ENCODE measurements at places on chromosomes 3 and 15. TPM values are rescaled to one million over a fixed set of nuclear protein-coding genes. Genes with fewer than 3 reads are reported as not detected.

The SAMMSON gene
- total RNA-seq, result not detected

The GABRR3 gene
- total RNA-seq, result not detected

The TTLL13 gene
- total RNA-seq, result 0.10 TPM

The IL20RB gene
- 0.35 TPM for total RNA-seq

The KLHL6 gene
- total RNA-seq, result not detected

The CHDH gene
- total RNA-seq, result 4.9 TPM

The GOLGA8S gene
- 0.10 TPM for total RNA-seq

The ASB14 gene
- not detected for total RNA-seq

DNA sequence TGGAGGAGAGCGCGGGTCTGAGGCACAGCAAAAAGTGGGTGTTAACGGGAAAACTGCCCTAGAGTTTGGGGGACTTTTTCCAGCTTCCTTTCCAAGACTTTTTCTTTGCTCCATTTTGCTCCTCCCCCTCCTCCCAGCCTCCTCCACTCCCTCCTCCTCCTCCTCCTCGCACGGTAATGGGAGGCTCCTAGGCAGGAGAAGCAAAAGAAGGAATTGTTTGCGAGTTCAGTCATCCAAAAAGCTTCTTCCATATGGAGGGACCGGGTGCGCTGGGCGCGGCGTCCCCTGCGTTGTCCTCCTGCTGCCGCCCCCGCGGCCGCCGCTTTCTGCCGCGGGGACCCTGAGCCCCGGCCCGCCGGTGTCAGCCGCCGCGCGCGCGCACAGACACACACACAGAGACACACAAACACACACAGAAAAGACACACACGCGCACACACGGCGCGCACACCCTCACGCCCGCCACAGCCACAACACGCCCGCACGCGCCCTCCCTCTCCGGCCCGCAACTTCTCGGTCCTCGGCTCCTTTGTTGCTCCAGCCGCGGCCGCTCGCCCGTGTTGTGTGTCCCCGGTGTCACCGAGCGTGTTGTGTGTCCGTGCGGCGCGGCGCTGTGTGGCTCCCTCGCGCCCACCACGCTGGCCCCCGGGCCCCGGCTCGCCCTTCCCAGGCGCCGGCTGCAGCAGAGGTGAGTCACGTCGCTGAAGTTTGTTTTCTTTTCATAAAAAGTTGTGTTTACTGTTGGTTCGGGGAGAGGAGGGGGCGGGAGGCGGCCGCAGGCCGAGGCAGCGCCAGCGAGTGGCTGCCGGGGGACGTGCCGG lies at the start of gene BOC:
BOC (plus strand) TSS at position 228 of the 820 bp plus-strand sequence. CDS start 38,246 bp downstream, outside the sequence.
- peak; percentile 37 for DNase-seq

- no peak for DNase-seq
Measured at GRCh38 chr3:120420928-120421551, 29.8 kb downstream of the FSTL1 start.

GRCh38 chr3:9180764-9181117 lies 68.7 kb downstream of the SRGAP3 start:
- no peak for DNase-seq

DNA sequence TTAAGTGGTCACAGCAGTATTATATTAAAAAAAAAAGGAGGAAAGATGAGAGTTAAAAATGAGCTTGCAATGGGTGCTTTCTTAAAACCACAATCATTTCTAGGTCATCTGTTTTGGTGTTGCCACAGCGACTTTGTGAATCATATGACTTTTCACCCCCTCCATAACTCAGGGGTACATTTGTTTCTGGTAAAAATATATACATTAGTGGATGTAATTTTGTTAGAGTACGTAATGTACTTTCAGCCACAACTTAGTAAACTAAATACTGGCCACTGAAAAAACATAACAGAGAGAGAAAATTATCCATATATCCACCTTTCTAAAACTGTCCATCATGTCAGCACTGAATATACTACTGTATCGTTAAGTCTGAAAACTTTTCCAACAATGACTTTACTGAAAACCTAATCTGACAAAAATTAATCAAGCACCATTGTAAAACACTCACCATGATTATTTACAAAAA lies 3.4 kb downstream of the ANKRD28 start:
- peak; percentile 59 for DNase-seq

DNA sequence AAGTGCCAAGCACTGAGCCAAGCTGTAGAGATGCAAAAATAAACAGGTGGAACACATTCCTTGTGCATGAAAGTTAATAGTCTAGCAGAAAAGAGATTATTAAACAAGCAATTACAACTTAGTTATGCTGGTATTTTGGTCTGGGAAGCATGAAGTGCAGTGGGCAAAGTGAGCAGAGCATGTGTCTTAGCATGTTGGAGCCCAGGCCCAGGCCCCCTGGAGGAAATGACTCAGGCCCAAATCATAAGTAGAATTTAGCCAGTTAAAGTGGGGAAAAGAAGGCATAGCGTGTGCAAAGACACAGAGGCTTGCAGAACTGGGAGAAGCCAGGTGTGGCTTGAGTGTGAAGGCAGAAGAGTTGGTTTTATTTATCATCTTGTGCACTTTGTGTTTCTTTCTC lies 163.8 kb upstream of the ATP11B start:
- no peak for DNase-seq

GRCh38 chr3:117681619-117682018 lies 972.0 kb downstream of the TUSC7 start:
- no peak for DNase-seq

- DNase-seq, result no peak
Measured at GRCh38 chr3:126551839-126552687, 6.7 kb downstream of the C3orf22 start.

DNA sequence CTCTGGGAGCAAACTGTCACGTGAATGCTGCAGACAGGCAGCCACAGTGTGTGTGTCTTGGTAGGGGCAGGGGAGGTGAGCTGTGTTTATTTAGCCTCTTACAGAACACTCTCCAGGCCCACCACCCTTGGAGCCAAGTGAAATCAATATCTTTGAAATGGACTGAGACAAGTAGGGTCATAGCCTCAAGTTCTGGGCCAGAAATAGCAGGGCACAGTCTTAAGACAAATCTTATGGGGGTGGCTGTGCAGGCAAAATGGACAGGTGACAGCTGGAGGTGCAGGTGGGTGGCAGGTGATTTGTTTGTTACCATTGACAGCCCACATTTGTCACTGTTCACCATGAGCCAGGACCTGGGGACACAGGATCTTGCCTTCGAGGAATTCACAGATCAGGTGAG lies 93.6 kb upstream of the NMNAT3 start:
- DNase-seq, result no peak

DNA sequence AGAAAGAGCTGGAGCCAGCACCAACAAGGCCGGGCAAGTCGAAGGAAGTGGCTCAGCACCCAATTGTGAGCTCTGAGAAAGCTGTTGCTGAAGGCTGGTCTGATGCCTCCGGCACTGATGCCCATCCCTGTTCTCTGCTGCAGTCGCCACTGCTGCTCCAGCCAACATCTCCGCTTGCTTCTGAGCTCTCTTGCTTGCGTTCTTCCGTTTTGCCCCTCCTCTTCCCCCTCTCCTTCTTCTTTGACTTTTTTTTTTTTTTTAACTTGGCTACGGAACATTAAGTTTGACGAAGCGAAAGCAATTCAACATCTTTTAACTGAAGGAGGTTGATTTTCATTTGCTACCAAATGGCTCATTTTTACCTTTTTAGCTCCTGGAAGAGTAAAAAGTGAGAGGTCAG lies 442.9 kb downstream of the MCTP2 start:
- peak; percentile 11 for DNase-seq

DNA sequence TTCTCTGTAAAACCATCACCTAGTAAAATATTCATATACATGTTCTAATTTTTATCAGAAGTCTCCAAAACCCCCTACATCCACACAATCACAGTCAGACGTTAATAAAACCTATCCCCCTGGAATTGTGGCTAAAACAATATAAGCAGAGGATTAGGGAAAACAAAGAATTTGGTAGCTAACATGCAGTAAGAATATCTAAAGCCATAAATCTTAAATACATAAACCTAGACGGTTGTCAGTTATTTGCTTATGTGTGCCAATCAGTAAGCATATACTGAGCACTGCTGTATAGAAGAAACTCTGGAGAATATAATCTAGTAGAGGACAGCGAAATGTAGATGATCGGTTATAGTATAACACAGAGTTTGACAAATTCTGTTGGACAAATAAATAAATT lies 232.2 kb downstream of the TBC1D5 start:
- no peak for DNase-seq

- DNase-seq, result no peak
Measured at GRCh38 chr3:70466096-70466495, 153.7 kb upstream of the MDFIC2 start.

- no peak for DNase-seq
Measured at GRCh38 chr3:127250032-127250431, 37.8 kb downstream of the PRR20G start.

GRCh38 chr15:93209690-93210445 lies 120.9 kb upstream of the RGMA start:
- DNase-seq, result no peak

GRCh38 chr3:10954740-10955139 lies 37.8 kb upstream of the SLC6A1 start:
- no peak for DNase-seq

DNA sequence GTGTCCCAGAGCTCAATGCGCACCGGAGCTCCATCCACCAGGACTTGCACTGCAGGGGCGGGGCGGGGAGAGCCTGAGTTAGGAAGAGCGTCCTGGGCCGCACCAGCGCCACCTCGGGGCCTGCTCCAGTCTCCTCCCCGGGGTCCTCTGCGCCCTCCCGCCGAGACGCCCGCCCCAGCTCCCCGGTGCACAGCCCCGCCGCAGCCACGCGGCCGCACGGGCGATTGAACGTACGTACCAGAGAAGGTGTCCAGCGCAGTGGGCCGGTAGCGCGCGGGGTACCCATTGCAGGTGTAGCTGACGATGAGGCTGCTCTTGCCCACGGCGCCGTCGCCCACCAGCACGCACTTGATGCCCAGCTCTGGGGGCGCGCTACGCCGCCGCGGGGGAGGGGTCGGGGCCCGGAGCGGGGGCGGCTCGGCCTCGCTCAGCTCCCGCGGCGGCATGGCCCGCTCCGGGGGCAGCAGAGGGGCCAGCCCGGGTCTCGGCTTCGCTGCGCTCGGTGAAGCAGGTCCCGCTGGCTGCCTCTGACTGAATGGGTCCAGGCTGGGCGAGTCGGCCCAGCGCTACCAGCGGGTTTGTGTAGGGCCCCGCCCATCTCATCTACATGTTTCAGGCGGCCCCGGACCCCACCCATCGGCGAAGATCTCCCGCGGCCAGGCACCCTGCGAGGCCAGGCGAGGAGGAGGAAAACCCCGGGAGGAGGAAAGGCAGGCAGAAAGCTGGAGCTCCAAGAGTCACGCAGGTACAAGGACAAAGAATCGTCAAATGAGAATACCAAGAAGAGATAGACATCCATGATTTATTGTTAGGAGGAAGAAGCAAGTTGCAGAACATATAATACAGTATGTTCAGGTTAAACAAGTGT lies at the start of gene RHOV:
RHOV (minus strand) TSS at position 541 of the 868 bp plus-strand sequence; CDS start at position 446, 95 bp downstream.
- peak; percentile 49 for DNase-seq

GRCh38 chr3:194176274-194176991 lies 40.5 kb downstream of the HES1 start:
- no peak for DNase-seq

- DNase-seq, result no peak
Measured at GRCh38 chr3:172540049-172540448, 16.8 kb upstream of the TNFSF10 start.

DNA sequence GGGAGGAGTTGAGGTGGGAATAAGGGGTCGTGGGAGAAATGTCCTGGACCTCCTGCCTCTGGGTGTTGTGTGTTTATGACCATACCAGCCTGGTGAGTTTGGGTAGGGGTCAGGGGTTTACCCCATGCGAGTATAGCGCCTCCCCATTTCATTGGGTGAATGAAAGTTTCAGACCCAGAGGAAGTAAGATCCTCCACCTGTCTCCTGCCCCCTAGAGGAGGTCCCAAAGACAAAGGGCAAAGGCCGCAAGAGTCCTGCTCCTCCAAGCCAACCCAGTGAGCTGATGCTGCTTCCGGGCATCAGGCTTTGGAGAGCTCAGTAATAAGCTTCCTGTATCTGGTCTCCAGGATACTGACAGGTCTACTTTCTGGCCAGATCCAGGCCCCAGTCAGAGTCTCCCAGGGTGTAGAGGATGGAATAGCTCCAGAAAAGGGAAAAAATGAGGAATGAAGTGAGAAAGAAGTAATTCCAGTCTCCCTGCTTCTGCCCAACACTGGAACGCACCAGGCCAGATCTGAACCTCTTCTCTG lies 6.4 kb upstream of the TBC1D21 start:
- DNase-seq, result no peak

GRCh38 chr3:128122013-128122412 lies 1.6 kb downstream of the RUVBL1 start:
- no peak for DNase-seq

GRCh38 chr3:65045138-65045537 lies 357.3 kb upstream of the ADAMTS9 start:
- DNase-seq, result no peak

DNA sequence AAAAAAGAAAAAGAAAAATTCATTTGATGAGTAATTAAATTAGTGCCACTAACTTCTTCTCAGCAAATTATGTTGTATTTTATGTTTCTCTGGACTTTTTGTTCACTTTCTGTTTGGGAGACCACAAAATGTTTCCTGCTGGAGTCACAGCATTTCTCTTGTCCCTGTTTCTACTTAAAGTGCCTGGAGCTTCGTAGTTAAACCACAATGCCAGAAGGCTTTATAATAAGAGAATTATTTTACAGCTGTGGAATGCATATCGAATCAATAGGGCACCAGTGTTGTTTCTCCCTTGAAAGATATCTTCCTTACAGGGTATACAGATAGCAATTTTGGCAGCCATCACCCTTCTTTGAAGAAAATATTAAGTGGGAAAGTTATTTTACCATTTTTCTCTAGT lies 3.2 kb downstream of the DTWD1 start:
- no peak for DNase-seq

- no peak for DNase-seq
Measured at GRCh38 chr3:159989973-159990846, 1.6 kb downstream of the IL12A start.

GRCh38 chr3:86951322-86951721 lies 39.6 kb downstream of the VGLL3 start:
- DNase-seq, result no peak

DNA sequence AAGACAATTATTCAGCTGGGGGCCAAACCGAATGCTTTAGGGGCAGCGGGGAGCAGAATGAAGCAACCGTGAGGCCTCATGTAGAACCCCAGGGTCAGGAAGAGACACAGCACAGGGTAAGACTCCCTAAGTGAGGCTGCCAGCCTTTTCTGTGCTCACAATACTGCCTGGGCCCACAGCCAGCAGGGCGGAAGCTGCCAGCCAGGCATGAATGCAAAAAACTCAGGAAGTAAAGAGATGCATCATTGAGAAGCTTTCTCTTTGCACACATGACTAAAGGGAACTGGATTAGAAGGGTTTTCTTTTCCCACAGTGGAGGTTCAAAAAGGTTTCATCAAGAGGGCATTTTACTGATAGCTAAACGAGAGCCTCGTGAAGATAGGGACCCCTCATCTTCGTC lies 33.3 kb downstream of the CA12 start:
- peak; percentile 88 for DNase-seq

- peak; percentile 38 for DNase-seq
Measured at GRCh38 chr15:68559345-68560310, 19.2 kb upstream of the CORO2B start.
